ENCODE measurements at places on chromosomes 1 and 21.

DNA sequence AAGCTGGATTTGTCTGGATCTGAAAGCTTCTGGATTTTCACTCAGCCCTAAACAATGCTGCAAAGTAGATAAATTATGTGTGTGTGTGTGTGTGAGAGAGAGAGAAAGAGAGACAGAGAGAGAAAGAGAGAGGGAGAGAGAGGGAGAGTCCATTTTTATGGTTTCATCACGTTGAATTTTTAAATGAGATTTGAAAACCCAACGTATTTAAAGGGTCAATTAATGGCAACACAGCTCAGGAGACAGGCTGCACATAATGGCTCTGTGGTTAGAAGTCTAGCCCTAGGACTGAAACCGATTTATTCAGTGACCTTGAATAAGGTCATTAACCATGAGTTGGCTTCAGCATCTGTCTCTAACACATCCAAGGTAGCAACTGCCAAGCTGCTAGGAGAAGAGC is 35.3 kb upstream of the FMN2 start:
- DNase-seq = no peak
- no peaks in the 10 kb centered on the region for H3K27me3 ChIP-seq
- H3K4me3 ChIP-seq = no peak overlapping the region
- no peaks in the 10 kb centered on the region for H3K36me3 ChIP-seq

DNA sequence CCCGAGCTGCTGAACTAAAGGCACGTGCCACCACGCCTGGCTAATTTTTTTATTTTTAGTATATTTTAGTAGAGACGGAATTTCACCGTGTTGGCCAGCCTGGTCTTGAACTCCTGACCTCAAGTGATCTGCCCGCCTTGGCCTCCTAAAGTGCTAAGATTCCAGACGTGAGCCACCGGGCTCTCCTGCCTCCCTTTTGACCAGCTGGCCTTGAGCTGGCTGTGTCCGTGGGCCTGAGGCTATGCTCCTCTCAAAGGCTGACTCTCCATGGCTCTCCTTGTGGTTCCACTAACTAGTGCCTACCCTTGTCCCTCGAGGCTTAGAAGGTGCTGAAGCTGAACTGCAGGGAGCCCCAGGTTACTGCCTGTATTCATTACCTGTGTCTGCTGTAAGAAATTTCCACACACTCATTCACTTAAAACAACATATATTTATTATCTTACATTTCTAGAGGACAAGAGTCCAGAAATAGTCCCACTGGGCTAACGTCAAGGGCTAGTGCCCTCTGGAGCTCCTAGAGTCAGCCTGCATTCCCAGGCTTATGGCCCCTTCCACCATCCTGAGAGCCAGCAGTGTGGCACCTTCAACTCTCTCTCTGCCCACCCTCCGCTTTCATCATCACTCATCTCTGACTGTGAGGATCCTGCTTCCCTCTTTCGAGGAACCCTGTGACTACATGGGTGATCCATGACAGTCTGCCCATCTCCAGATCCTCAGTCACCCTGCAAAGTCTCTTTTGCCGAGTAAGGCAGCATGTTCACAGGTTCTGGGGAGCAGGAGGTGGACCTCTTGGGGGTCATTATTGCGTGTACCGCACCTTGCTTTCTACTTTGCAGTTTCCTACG is 34.9 kb downstream of the ETS2 start:
- no peaks in the 10 kb centered on the region for H3K36me3 ChIP-seq
- H3K27ac ChIP-seq = no peak overlapping the region
- no peaks in the 10 kb centered on the region for H3K27me3 ChIP-seq

- peaks cover 14% of the 10 kb centered on the region for H3K4me1 ChIP-seq
- H3K27ac ChIP-seq = no peak overlapping the region
- no peaks in the 10 kb centered on the region for H3K27me3 ChIP-seq
- no peak overlapping the region for H3K4me3 ChIP-seq
- DNase-seq = no peak
These were observed 34.2 kb upstream of the ABCD3 start for GRCh38 chr1:94383966-94384408.

DNA sequence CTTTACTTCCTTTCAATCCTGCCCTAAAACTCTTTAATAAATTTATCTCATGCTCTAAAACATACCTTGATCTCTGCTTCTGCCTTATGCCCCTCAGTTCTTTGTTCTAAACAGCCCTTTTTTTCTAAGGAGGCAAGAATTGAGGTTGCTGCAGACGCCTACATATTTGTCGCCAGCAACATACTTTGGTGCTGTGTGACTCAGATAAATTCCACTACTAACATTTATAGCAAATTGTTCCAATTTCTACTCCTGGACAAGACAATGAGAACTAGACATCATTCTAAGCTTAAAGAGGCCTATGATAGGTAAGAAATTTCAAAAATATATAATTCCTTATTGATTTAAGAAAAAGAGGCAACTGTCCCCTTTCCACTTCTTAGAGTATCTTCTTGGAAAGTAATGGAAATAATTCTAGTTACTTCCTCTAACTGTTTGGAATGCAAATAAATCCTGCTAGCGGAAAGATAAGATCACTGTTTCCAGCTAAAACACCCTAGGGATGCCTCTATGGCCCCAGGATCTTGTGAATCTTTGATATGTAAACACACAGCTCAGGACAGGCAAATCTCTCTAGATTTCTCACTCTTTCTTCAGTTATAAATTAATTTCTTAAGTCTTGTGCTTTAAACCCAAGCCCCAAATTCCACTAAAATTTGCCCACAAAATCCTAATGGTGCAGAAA is 869.1 kb downstream of the KCNT2 start:
- H3K36me3 ChIP-seq = no peaks in the 10 kb centered on the region
- H3K4me3 ChIP-seq = no peak overlapping the region
- DNase-seq = no peak
- H3K27me3 ChIP-seq = no peaks in the 10 kb centered on the region

DNA sequence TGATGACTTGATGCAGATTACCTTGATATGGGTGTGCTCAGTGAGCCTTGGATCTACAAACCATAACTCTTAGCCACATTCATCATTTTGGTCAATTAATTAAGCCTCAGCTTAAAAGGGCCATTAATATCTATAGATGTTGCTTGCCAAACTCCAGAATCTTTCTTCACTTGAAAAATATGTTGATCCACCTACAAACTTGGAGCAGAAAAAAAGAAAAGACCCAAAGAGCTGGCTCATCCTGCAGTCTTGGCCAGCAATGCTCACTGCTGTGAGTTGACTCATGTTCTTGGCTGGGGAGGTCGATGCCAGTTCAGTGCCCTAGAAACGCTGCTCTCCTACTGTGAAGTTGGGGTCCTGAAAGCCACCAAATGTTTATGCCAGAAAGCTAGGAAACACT is 75.4 kb downstream of the DPT start:
- no peaks in the 10 kb centered on the region for H3K27me3 ChIP-seq
- H3K4me3 ChIP-seq = no peak overlapping the region
- H3K4me1 ChIP-seq = no peaks in the 10 kb centered on the region
- no peaks in the 10 kb centered on the region for H3K36me3 ChIP-seq
- DNase-seq = no peak

DNA sequence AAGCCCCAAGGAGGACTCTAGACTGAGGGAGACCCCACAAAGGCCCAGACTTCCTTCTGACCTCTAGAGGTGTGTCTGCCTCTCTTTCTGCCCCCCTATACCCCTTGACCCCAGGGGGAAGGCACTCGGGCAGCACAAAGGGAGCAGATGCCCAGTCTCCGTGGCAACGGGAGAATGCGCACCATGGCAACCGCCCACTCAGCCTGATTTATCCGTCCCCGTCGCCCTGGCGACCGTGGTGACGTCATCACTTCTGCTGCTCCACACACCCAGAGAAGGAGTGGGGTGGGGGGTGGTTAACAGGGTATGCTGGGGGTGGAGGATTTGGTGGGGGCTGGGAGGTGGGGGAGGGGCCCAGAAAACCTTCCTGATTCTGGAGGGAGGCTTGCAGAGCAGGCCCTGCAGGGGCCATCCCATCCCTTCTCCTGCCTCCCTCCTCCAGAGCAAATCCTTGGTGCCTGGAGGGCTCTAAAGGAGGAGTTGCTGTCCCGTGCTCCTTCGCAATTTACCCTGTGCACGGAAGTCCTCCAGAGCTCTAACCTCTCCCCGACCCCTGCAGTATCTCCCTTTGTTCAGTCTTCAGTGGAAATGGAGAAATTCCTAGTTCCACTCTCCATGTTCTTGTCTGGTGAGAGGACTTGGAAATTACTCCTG is 6.3 kb downstream of the CELF3 start:
- no peak overlapping the region for H3K4me3 ChIP-seq
- peaks cover 8% of the 10 kb centered on the region for H3K27me3 ChIP-seq
- no peaks in the 10 kb centered on the region for H3K36me3 ChIP-seq
- no peak overlapping the region for H3K27ac ChIP-seq
- peaks cover 2% of the 10 kb centered on the region for H3K4me1 ChIP-seq
- no peak for DNase-seq

GRCh38 chr1:218748071-218748470 is 402.9 kb downstream of the TGFB2 start:
- H3K27ac ChIP-seq = no peak overlapping the region
- no peaks in the 10 kb centered on the region for H3K36me3 ChIP-seq
- DNase-seq = no peak
- H3K4me1 ChIP-seq = no peaks in the 10 kb centered on the region
- H3K27me3 ChIP-seq = no peaks in the 10 kb centered on the region

- no peak for DNase-seq
- no peak overlapping the region for H3K27ac ChIP-seq
- peaks cover 82% of the 10 kb centered on the region for H3K36me3 ChIP-seq
- no peak overlapping the region for H3K4me3 ChIP-seq
- H3K27me3 ChIP-seq = no peaks in the 10 kb centered on the region
These were observed 24.8 kb downstream of the RNF19B start for GRCh38 chr1:32939655-32940371.

GRCh38 chr1:3736131-3736561 is 16.1 kb upstream of the CCDC27 start:
- no peak overlapping the region for H3K4me3 ChIP-seq
- no peak for DNase-seq
- peaks cover 16% of the 10 kb centered on the region for H3K36me3 ChIP-seq

- H3K4me3 ChIP-seq = no peak overlapping the region
- no peaks in the 10 kb centered on the region for H3K4me1 ChIP-seq
- no peak for DNase-seq
These were observed 12.3 kb downstream of the COLGALT2 start for GRCh38 chr1:184025242-184025675.

DNA sequence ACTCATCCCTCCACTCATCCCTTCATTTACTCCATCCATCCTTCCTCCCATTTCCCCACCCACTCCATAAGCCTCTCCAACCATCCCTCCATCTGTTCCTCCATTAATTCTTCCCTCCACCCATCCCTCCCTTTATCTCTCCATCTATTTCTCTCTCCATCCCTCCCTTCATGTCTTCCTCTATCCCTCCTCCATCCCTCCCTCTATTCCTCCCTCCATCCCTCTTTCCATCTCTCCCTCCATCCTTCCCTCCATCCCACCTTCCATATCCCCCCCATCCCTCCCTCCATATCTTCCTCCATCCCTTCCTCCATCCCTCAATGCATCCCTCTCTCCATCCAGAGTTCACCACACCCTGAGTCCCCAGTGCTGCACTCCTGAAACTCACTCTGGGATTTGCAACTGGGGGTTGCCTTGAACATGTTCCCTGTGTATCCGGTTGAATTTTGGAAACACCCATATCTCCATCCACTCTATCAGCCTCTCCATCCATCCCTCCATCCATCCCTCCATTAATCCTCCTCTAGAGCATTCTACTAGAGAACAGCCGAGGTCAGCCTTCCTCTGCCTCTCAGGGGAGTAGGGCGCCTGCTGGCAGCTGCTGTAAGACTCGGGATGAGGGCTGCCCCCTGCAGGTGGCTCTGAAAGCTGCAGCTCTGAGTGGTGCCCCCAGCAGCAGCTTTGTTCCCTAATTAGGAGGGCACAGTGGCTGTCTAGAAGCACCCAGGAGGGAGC is 39.4 kb downstream of the ABCG1 start:
- H3K27me3 ChIP-seq = no peaks in the 10 kb centered on the region
- H3K27ac ChIP-seq = no peak overlapping the region
- H3K4me1 ChIP-seq = peaks cover 20% of the 10 kb centered on the region
- peak; percentile 81 for DNase-seq
- no peak overlapping the region for H3K4me3 ChIP-seq
- peaks cover 4% of the 10 kb centered on the region for H3K36me3 ChIP-seq

- H3K4me1 ChIP-seq = no peaks in the 10 kb centered on the region
- H3K4me3 ChIP-seq = no peak overlapping the region
- peaks cover 8% of the 10 kb centered on the region for H3K27me3 ChIP-seq
- no peak for DNase-seq
These were observed 59.7 kb upstream of the CLDN14 start for GRCh38 chr21:36539434-36540150.

- DNase-seq = no peak
- no peaks in the 10 kb centered on the region for H3K36me3 ChIP-seq
- H3K27ac ChIP-seq = no peak overlapping the region
- no peaks in the 10 kb centered on the region for H3K4me1 ChIP-seq
- peaks cover 8% of the 10 kb centered on the region for H3K27me3 ChIP-seq
These were observed 27.7 kb downstream of the FMO2 start for GRCh38 chr1:171212607-171213351.

DNA sequence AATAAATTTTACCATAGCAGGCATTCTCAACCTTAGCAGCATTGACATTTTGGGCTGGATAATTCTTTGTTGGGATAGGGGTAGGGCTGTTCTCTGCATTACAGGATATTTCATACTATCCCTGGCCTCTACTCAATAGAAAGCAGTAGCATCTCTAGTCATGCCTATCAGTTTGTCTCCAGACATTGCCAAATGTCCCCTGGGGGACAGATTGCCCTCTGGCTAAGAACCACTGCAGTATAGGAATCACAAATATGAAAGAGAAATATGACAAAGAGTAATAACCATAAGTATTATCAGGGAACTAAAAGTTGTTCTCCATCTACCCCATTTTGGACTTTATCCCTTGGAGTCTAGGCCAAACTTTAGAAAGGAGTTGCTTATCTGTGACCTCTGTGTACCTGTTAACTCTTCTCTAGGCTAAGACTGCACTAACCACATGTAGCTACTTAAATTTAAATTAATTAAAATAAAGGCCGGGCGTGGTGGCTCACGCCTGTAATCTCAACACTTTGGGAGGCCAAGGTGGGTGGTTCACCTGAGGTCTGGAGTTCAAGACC is 76.1 kb downstream of the AGO3 start:
- peaks cover 19% of the 10 kb centered on the region for H3K36me3 ChIP-seq
- H3K27me3 ChIP-seq = no peaks in the 10 kb centered on the region
- DNase-seq = no peak
- no peaks in the 10 kb centered on the region for H3K4me1 ChIP-seq

DNA sequence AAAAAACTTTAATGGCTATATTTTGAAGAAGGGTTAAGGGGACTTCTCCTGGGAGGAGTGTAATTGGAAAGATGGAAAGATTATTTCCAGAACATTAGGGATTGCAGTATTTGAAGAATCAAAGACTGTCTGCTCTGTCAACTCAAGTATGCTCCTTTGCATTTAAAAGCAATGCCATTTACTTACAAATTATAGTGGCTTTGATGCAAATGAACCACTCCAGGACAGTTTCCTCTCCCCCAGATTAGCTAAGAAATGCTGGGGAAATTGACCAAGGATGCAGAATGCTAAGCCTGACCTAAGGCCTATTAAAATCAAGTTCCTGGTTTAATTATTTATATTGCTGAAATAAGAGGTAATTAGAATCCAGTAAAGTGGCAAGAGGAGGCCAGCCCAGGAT is 110.5 kb upstream of the CAMK1G start:
- H3K27me3 ChIP-seq = no peaks in the 10 kb centered on the region
- DNase-seq = no peak
- no peak overlapping the region for H3K4me3 ChIP-seq
- no peaks in the 10 kb centered on the region for H3K36me3 ChIP-seq

Data from CD4-positive, alpha-beta T cell (primary cell).